AG08396 (cell line): ENCODE measurements at places on chromosomes 5 and 9.

DNA sequence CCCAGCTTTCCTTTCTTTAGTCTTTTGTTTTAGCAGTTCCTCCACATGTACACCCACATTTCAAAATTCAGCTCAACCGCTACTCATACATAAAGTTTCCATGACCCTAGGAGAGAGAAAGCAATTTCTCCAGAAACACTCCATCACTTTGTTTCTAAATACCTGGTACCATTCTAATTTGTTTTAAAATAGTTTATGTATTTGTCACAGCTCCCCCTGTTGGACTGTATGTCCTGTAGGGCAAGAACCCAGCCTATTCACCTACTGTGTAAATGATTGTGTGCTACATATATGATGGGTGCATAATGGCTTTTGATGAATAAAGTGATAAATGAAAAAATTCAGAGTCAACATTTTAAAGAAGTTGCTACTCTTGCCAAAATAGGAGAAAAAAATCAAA lies 139.1 kb downstream of the COX7C start:
- no peak for DNase-seq

GRCh38 chr5:7418276-7418675 lies 22.3 kb downstream of the ADCY2 start:
- no peak for DNase-seq

- DNase-seq = peak; percentile 88
Observed at GRCh38 chr5:76715736-76716455, at the start of gene F2R. Gene F2R, plus strand, starts transcription at chr5:76716126. Its CDS starts 182 bp downstream, at chr5:76716308.

DNA sequence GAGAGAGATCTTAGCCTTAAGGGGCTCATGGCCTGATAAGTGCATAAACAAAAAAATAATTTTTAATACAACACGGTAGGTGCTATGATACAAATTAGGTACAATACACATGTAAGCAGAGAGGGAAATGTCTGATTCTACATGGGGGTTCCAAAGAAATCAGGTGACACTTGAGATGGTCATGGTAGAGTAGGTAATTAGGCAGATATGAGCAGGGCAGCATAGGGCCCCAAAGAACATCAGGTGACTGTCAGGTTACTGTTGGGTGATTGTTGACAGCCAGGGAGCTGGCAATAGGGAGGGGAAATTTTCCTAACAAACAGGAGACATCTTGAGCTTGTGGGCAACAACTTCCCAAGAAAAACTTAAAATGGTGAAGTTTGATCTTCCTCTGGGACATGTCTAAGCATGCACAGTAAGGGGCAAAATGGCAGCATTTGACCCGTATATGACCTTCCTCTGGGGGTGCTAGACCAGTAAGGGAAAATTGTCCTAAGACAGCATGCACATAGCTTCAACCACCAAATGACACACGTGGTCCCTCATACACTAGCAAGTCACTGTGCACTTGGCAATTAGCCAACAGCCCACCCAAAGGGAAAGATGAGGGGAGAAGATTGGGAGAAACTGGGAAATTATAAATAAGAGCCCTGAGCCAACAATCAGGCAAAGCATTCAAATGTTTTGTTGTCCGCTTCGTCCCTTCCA lies 37.3 kb upstream of the TENT4A start:
- no peak for DNase-seq
